Cerebellar nuclear complex (tissue), 1 donor: ENCODE measurements at places on chromosomes 4 and X.
A peak's percentile ranks its signal among the peaks of the same experiment; 100 is the strongest.

GRCh38 chrX:107565015-107565414 is 63.3 kb upstream of the PRPS1 start:
- no peak for DNase-seq

DNA sequence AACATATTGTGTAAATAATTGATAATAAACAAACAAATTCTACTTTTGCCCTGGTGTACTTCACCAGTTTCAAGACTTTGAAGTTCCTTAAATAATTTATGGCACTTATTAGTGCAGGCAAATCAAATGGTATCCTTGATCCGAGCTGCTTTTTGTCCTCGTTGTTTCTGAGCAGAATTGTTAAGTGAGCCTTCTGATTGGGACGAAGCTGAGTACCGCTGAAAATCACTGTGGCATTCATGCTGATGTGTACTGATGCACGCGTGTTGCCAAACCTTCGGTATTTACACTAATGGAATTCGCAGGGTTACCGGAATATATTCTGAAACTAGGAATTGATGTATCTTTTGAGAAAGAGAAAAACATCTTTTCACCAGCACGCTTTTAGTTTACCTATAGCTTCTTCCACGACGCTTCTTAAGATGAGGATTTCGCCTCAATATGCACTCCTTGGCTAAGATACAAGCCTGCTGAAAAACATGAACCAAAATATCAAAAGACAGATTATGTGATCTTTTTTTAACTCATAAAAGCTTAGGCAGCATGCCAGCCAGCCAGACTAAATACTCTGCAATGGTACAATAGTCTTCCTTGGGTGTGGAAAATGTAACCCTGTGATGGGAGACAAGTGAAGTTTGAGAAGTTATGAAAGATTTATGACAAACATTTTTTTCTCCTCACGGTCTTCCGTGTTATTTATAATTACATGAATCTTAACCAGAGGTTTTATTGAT is 48.9 kb upstream of the TENM3 start:
- no peak for DNase-seq

DNA sequence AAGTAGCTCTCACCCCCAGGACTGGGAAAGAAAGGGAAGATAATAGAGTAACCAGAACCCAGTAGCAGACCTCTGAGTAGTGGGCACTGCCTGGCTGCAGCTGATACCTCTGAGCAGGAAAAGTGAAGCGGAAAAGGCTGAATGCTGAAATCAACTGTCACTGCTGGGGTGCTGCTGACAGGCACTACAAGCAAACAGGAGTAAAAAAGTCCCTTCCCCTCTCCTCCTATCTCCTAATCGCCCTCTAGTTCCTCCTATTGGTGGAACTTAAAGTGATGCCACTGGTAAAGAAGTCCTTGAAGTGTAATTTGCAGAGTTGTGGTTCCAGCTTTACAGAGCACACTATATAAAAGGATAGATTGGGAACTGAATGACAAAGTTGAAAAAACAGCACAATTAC is 32.8 kb upstream of the GLRB start:
- DNase-seq: no peak

DNA sequence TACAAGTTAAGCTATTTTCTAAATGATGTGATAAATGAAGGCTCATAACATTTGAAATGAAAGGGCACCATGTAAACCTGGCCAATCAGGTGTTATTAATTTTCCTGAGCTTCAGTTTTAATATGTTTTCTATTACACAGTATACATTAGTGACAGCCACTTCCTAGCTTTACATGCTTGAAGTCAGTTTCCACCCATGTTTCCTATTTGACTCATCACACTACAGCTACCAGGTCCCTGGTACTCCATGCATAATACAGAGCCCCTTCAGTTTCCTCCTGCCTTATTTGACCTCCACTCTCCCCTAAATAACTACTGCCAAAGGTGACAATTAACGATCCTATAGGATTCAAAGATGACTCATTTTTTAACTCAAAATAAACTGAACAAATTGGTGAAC is 18.3 kb downstream of the ZNF518B start:
- DNase-seq: no peak

GRCh38 chr4:122710434-122711308 is 21.8 kb upstream of the BBS12 start:
- DNase-seq: no peak

DNA sequence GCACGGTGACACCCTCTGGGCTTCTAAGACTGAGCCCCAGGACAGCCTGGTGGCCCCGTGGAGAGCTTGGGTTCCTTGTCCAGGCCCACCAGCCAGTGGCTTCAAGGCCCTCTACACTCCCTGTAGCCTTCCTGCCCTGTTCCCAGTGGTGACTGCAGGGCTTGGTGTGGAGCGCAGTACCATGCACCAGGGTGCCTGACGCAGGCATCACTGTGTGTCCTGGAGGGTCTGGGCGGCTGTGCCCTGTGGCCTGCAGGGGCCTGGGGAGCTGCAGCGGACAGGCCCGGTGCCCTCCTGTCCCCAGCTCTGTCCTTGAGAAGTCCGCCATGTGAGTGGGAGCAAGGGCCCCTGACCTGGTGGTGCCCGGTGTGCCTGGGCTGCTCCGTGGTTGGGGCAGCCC is 4.3 kb downstream of the FGFRL1 start:
- DNase-seq: no peak

DNA sequence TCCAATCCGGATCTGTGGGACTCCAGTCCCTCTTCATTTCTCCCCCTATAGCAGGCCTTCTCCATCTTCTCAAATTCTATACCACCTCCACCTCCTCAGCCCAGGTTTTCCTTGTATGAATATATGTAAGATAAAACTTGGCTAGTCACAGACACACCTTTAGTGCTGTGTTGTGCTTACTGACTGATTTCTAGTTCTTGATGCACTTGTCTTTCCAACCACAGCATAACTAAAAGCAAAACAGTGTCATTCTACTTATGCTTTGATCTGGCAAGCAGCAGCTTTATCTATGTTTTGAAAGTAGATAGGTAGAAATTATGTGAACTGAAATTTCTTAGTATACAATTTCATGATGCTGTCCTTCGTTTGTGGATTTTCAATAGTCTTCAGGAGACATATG is 47.5 kb downstream of the CCNI start:
- DNase-seq: no peak

DNA sequence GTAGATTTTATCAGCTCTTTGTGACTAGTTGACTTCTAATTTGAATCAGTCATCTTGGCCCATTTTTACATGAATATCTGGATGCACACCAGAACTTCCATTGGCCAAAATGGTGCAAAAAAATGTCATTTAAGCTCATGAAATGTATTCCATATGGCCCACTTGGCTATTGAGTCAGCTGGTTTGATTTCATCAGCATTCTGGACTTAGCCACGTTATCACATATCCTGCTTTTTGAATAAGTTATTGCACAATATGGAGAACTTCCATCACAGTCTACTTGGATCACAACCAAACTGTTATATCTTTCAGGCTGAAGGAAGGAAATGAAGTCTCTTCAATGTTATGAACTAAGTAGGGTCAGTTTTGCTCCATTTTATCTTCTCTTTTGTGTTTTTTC is 640.6 kb downstream of the PCDH7 start:
- no peak for DNase-seq

DNA sequence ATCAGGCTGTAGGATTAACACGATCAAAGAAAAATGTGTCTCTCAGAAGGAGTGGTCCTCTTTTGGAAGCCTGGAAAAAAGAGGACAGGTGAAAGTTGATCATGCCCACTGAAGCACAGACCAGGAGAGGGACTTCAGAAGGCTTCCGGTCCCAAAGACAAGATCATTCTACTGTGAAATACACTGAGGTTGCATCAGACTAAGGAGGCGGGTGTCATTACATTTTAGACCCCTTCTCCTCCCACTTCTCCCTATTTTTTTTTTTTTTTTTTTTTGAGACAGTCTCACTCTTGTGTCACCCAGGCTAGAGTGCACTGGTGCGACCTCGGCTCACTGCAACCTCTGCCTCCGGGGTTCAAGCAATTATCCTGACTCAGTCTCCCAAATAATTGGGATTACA is 67.5 kb downstream of the RBM47 start:
- no peak for DNase-seq

DNA sequence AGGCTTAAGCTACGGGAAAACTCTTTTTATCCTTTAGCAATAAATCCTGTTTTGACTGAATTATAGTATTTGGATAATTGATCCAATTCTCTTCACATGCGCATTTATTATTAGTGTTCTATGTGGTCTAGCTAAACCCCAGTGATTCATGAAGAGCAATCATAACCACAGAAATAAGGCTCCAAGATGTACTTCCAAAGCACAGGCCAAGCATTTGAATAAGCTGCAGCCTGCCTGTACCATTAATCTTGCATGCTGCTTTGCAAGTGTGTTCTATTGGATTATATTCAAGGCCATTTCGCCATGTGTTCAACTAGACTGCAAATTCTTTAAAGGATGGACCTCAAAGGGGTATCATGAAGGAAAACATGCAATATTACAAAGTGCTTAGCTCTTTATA is 385.2 kb upstream of the FAT1 start:
- DNase-seq: no peak

DNA sequence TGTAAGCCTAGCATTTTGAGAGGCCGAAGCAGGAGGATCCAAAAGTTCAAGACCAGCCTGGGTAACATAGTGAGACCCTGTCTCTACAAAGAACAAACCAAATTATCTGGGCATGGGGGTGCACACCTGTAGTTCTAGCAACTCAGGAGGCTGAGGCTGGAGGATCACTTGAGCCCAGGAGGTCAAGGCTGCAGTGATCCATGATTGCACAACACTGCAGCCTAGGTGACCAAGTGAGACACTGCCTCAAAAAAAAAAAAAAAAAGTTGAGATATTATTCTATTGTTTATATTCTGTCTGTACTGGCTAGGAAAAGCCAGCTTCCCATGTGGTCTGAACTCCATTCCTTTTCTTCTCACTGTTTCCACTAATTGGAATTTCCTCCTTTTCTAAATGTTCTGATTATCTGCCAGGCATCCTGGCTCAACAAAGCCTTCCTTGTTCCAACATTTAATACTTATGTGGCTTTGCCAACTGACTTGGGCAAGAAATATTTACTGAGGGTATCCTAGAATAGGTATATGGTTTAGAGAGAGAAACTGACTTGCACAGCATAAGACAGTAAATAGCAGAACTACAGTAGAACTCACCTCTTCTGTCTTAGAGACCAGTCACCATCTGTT is 175.2 kb upstream of the ADAMTS3 start:
- no peak for DNase-seq

DNA sequence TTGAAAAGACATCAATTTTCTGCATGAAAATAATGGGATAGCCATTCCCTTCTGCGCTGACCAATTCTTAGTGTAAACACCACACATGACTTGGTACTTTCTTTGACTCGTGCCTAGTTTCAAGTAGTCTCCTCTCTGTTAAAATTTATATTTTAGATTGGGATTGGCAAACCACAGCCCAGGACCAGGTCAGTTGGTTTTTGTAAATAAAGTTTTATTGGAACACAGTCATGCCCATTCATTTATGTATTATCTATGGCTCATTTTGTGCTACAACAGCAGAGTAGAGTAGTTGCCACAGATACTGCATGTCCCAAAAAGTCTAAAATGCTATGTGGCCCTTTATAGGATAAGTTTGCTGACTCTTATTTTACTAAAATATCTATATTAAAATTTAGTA is 46.7 kb downstream of the BMX start:
- DNase-seq: no peak

GRCh38 chr4:47624031-47624441 is 139.0 kb downstream of the ATP10D start:
- no peak for DNase-seq

DNA sequence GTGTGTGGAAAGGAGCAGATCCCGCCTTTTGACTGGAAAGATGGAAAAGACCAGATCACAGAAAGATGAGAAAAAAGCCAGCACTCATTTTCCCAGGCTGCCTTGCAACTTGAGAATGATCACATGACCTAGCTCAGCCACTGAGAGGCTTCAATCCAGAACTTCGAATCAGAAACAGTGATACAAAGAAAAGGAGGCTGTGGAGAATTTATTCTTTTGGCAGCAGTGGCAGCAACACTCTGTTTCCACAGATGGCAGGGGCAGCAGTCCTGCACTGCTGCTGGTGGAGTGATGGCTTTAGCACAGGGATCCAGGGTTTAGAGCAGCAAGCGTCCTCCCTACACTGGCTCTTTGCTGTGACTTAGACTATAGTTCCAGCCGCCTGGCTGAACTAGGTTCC is 77.8 kb upstream of the SH3RF1 start:
- DNase-seq: no peak

DNA sequence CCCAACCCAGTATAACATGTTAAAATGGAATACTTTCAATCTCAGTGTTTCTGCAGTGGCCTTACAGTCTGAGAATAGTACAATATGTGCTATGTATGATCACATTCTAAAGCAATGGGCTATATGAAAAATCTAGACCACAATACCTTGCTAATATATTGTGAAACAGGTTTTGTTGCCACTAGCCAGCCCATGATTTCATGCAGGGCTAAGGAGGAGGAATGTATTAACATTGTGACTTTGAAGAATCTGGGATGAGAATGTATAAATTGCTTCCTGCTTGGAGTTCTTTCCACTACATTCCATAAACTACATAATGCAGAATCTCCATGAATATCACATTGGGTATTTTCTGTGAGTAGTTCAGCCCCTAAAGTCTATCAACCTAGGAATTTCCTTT is 935.4 kb upstream of the GRIA3 start:
- DNase-seq: no peak

DNA sequence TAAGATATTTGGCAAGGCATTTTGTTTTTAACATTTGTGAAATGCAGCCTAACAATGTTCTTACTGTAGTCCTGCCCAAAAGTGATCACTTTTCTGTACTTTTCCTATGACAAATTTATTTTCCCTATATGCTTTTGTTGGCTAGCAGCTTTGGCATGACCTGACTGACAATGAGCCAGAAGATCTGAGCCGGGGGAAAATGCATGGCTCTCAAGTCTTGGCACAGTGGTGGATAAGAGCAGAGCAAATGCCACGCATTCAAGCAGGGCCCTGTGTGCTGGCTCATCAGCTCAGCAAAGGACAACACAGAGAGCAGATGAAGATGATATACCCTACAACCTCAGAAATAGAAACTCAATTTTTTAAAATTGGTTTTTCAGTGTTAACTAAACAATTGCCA is 187.3 kb downstream of the ANAPC10 start:
- DNase-seq: no peak

- peak; percentile 76 for DNase-seq
These were observed 190.8 kb downstream of the TSPAN5 start for GRCh38 chr4:98467627-98468072.

GRCh38 chr4:31325300-31325699 is 605.1 kb downstream of the PCDH7 start:
- DNase-seq: no peak
